Psoas muscle (tissue), 8 donors: ENCODE measurements at places on chromosomes 1 and 21. TPM values are rescaled to one million over a fixed set of nuclear protein-coding genes. Genes with fewer than 3 reads are reported as not detected.

- DNase-seq: no peak
Measured at GRCh38 chr1:173300061-173301044, 93.2 kb upstream of the TNFSF4 start.

- no peak for DNase-seq
Measured at GRCh38 chr1:59138402-59138801, 158.5 kb upstream of the FGGY start.

DNA sequence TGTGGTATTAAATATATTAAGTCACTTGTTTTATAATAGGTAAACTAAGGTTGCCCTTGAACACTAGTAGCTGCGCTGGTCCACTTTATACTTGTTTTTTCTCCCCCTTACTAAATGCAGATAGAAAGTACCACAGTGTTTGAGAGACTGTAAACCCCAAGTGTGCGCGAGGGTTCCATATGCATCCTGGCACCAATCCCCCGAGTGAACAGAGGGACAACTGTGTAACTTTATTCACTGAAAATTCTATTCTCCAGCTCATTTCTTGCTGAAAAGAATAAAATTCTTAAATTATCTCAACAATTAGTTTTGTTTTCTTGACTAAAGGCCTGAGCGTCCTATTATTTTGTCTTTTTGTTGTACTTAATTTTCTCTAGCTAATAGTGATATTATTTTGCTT lies 1.9 kb downstream of the RSRP1 start:
- no peak for DNase-seq

- no peak for DNase-seq
Measured at GRCh38 chr1:91804546-91805023, 81.4 kb downstream of the TGFBR3 start.

DNA sequence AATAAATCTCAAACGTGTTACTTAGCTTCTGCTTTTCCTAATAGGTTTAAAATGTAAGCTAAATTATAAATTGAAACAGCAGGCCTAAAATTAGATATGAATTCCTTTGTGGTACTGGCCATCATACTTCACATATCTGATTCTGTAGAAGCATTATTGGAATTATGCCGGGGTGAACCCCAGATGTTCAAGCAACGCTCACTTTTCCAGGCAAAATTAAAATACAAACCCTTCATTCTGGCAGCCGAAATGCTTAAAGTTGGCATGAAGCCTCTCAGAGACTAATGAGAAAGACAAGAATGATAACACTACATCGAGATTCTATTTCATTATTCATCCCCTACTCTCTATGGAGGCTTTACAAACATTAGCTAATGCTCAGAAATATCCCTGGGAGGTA lies 1352.7 kb upstream of the ADGRL2 start:
- DNase-seq: no peak

DNA sequence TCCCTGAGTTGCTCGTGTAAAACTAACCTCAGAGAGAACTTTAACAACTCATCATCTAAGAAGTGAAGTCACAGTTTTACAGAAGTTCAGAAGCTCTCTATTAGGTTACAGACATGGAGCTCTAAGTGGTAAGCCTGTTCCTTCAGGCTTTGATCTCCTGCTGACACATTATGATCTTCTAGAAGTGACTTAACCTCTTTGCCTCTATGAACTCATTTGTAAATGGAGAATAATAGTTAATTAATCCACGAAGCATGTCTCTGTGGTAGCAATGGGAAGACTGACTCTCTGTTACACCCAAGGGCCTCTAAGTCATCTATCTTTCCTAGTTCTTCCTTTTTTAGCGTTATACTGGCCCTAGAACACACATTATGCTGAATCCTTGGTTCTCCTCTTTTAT lies 157.9 kb upstream of the NRIP1 start:
- DNase-seq: no peak

GRCh38 chr1:197224160-197224559 lies 43.9 kb upstream of the CRB1 start:
- no peak for DNase-seq

GRCh38 chr1:201955729-201956143 lies 433 bp downstream of the TIMM17A start:
- DNase-seq: no peak

GRCh38 chr1:35795295-35795694 lies 12.5 kb upstream of the AGO4 start:
- no peak for DNase-seq

GRCh38 chr1:29387210-29387609 lies 150.9 kb downstream of the PTPRU start:
- no peak for DNase-seq

DNA sequence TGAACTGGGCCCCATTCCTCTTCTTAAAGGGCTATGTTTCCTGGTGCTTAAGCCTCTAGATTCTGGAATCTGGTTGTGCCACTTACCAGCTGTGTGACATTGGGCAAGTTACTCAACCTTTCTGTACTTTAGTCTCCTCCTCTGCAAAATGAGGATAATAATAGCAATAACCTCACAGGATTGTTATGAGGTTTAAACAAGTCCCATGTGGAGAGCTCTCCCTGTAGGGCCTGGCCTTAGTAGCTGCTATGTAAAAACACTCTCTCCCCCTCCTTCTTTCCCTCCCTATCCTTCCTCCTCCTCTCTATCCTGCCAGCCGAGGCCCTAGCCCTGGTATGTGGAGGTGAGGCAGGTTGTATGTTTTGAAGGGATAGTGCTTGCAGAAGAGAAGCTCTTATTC lies 8.2 kb upstream of the PEAR1 start:
- no peak for DNase-seq

AJAP1 gene
- total RNA-seq: 0.36 TPM

PLD5 gene
- total RNA-seq: not detected

S100A9 gene
- 26.4 TPM for total RNA-seq
